Left ventricle myocardium superior (tissue), 1 donor: ENCODE measurements at places on chromosomes 6 and 20. TPM values are rescaled to one million over a fixed set of nuclear protein-coding genes. Genes with fewer than 3 reads are reported as not detected.

DNA sequence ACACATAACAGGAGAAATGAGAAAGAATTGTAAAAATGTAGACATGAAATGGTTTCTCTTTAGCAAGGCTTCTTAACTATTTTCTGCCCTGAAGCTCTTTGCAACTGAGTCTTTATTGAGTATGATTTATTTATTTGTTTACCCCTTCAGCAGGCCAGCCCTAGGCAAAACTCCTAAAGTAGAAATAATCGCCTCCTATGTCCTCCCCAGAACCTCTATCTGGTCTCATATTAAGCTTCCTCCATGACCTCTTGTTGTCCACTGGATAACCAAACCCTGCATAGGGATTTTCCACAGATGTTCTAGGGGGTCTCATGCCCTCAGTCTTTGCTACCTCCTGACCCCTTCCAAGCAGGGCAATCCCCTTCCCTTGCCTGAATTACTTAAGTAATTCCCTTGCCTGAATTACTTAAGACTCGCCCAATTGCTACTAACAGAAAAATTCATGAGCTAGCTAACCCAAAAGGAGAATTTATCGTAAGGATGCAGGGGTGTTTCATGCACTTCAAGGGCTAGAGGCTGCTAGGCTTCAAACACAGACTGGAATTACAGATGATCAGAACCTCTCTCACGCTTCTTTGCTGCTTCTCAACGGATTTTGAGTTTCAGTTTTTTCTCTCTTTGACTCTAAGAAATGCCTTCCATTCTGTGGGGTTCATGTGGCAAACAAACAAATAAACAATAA lies 425.9 kb upstream of the RNF217 start:
- DNase-seq = no peak

DNA sequence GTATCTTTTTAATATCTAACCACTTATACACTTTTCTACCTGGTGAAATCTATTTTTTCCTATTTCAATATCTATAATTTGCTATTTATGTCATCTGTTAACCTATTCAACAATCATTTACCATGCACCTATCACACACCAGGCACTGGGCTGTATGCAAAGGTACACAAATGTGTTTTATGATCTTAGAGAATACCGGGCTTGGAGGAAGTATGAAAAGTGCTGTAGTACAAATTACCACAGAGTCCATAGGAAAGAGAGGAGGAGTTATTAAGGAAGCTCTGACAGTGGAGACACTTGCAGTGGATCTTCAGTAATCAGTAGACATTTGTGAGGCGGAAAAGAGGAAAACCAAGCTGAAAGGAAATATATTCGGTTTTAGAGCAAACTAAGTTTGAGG lies 96.0 kb downstream of the HIVEP2 start:
- DNase-seq = no peak

DNA sequence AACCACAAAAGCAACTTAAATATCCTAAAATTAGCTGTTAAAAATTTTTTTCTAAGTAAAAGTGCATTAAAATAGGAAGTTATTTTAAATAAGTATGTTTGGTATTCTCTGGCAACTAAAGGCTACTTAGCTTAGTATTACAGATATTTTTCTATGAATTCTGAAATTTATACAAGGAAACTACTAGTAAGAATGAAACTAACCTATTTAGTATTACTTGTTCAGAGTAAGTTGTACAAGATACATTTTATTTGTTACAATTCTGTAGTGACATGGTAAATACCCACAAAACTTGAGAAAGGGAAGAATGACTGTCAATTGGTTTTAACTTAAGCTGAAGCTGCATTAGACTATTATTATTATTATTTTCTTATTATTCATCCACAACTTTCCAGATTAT lies 6.5 kb downstream of the PHIP start:
- no peak for DNase-seq

DNA sequence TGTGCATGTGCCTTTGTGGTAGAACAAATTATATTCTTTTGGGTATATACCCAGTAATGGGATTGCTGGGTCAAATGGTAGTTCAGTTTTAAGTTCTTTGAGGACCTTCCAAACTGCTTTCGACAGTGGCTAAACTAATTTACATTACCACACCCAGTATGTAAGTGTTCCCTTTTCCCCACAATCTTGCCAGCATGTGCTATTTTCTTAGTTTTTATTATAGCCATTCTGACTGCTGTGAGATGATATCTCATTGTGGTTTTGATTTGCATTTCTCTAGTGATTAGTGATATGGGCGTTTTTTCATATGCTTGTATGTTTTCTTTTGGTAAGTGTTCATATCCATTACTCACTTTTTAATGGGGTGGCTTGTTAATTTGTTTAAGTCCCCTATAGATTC lies 251.6 kb upstream of the DEFB112 start:
- DNase-seq = no peak

DNA sequence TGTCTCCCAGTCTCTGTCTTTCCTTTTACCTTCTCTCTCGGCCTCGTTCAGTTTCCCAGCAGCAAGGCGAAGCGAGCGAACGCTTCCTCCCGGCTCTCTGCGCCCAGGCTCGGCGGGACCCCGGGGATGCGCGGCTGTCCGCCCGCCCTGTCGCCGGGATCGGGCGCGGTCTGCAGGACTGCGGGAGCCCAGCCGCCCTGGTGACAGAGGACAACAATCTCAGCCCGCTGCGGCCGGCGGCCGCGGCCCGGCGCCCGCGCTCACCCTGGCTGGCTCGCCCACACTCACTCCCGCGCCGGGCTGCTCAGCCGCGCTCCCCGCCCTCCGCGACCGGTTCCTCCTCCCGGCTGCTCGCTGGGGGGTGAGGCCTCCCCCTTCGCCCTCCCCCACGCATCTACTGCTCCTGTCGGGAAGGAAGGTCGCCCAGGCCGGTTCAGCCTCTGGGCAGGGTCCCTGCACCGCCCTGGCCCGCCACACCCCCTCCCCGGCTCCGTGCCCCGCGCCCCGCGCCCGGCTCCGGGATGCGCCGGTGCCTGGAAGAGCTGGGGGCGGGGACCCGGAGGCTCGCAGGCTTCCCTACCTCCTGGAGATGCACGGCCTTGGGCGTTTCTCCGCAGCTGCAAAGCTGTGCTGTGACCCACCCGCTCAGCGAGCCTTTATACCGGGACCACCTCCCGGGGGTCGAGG lies 410 bp downstream of the SYNE1 start:
- peak; percentile 61 for DNase-seq

GRCh38 chr6:168012431-168013249 lies 15.2 kb downstream of the KIF25 start:
- no peak for DNase-seq

DNA sequence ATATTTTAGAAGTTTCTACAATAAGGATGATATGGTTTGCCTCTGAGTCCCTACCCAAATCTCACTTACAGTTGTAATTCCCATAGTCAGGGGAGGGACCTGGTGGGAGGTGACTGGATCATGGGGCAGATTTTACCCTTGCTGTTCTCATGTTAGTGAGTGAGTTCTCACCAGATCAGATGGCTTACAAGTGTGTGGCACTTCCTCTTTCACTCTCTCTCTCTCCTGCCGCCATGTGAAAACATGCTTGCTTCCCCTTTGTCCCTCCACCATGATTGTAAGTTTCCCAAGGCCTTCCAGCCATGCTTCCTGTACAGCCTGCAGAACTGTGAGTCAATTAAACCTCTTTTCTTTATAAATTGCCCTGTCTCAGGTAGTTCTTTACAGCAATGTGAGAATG lies 527.5 kb upstream of the ID4 start:
- DNase-seq = no peak

GRCh38 chr6:157219201-157220200 lies 103.8 kb downstream of the TMEM242 start:
- no peak for DNase-seq

DNA sequence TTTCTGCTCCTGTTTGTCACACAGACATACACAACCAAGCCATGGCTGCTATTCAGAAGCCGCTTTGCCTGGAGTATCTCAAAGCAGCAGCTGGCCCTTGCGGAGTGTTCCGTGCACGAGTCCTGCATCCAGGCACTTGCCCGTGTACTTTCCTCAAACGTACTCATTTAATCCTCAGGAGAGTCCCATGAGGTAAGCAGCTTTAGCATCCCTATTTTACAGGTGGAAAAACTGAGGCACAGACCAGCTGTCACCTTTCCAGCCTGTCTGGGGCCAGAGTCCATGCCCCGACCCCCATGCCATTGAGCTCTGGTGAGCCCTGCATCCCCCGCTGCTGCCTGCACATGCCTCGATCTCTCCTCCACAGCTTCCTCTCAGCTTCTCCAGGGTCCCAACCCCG lies 130.0 kb downstream of the ERMARD start:
- DNase-seq = no peak

GRCh38 chr6:13712599-13712898 lies 914 bp upstream of the RANBP9 start:
- DNase-seq = no peak

The BCLAF1 gene
- total RNA-seq = 67.0 TPM

The RIPOR2 gene
- 3.6 TPM for total RNA-seq
